Tongue (tissue), 3 donors: ENCODE measurements at places on chromosomes 7 and 10. TPM values are rescaled to one million over a fixed set of nuclear protein-coding genes. Genes with fewer than 3 reads are reported as not detected.

NKX1-2 gene
- not detected for total RNA-seq

SRGN gene
- 49.6 TPM for total RNA-seq

KIF11 gene
- total RNA-seq = 16.1 TPM

SLC26A3 gene
- not detected for total RNA-seq

SFTPA1 gene
- total RNA-seq = not detected

ENTPD1 gene
- 33.5 TPM for total RNA-seq

SEMA3C gene
- 212 TPM for total RNA-seq

GDF2 gene
- not detected for total RNA-seq

DHTKD1 gene
- 43.9 TPM for total RNA-seq

FOXL3 gene
- total RNA-seq = not detected

CCDC7 gene
- total RNA-seq = 129 TPM

PKD2L1 gene
- total RNA-seq = not detected

NPC1L1 gene
- not detected for total RNA-seq

ICA1 gene
- 4.6 TPM for total RNA-seq

ZFYVE27 gene
- total RNA-seq = 18.1 TPM

PNLIPRP3 gene
- total RNA-seq = not detected

AKR1D1 gene
- not detected for total RNA-seq

SPDYE1 gene
- not detected for total RNA-seq

SPRN gene
- 0.82 TPM for total RNA-seq
